Mononuclear cell (primary cell): ENCODE measurements at places on chromosomes 3 and 15. TPM values are rescaled to one million over a fixed set of nuclear protein-coding genes. Genes with fewer than 3 reads are reported as not detected.

The RLBP1 gene
- total RNA-seq, result not detected

The CYP1A1 gene
- not detected for total RNA-seq

The TRH gene
- 0.10 TPM for total RNA-seq

The CHRNA7 gene
- 2.0 TPM for total RNA-seq

The CLDN11 gene
- total RNA-seq, result 0.21 TPM

The CCR8 gene
- total RNA-seq, result 2.2 TPM

The TGM4 gene
- total RNA-seq, result not detected

The ERC2 gene
- total RNA-seq, result 0.10 TPM

The TUBGCP5 gene
- total RNA-seq, result 37.5 TPM

The ADAMTS17 gene
- total RNA-seq, result 7.6 TPM

The SCN5A gene
- not detected for total RNA-seq

The GOLGA6L7 gene
- total RNA-seq, result not detected

The NSMCE3 gene
- 37.2 TPM for total RNA-seq

The LRRC31 gene
- total RNA-seq, result not detected

The LRRC15 gene
- 0.10 TPM for total RNA-seq

The GRK7 gene
- 0.10 TPM for total RNA-seq

The IL16 gene
- total RNA-seq, result 89.8 TPM
